ENCODE measurements at places on chromosomes 12 and 14.

DNA sequence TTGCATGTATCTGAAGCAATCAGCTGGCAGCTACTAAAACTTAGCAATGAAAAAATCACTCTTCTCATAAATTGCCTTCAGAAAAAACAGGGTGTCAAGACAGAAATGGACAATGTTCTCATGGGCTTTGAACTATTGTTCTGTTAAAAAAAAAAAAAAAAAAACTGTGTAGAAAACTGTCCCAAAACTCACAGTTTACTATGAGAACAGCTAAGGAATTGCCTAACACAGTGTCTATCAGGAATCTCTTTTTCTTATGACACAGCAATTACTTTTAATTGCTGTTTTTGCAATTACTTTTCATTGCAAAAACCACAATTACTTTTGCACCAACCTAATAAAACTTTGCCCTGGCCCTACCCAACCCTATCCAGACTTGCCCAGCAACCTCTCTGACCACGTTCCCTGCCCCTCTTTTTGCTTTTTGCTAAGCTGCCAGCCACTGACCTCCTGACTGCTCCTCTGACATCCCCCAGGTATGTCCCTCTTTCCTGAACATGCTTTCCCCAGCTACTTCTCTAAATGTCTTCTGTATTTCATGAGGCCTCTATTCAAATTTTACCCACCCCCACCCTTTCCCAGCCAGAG, 68.0 kb upstream of the SLCO1C1 start:
- DNase-seq: no peak

DNA sequence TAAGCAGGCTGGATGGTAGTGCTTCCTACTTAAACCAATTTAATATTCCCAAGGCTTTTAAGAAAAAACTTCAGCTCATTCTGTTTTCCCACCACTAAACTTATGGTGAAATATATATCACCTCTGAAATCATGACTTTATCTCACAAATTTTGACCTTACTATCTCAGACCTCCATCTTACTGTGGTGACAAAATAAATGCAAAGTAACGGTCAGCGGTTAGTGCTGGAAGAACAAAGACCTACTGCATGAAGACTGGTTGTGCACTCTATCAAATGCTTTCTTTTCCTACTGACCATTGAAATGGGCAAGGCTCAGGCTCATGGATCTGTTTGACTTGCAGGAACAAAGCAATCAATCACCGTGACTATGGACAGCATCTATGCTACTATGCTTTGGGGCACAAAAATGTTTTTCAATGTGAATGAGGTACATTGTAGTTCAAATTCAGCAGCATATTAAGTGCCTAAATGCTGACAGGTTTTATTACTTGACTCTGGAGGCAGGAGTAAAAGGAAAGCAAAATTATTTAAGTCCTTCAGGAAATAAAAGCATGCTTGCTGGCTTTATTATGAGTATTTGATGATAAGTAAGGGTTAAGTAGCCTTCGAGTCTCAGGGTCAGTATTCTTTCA, 43.1 kb upstream of the GTF2A1 start:
- DNase-seq: no peak

DNA sequence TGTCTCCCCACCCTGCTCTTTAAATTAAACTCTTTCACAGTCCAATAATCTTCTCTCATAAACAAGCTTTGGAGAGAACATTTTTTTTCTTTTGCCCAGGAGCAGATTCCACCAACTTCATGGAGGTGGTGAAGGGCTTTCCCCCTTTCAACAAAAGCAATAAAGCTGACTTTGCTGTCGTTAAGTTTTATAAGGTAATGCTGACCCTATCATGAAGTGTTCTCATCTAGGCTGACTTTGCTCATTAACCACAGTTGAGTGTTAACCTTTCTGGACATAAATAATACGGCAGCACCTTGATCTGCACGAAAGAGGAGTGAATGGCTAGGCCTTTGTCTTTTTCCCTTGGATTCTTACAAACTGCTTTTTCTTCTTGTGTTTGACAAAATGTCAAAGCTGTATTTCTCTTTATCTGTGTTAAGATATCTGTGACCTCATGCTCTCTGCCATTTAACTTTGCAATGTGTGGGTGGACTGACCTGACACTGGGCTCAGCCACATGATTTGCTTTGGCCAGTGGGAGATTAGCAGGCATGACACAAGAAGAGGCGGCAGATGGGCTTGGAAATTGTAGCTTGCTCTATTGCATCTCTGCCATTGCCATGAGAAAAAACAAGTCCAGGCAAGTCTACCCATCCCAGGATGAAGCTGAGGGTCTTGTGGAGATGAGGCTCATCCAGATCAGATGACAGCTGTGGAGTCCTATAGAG, 470.9 kb upstream of the CCDC196 start:
- DNase-seq: no peak

- DNase-seq: no peak
These were observed 26.2 kb downstream of the GALC start for GRCh38 chr14:87966816-87967215.

DNA sequence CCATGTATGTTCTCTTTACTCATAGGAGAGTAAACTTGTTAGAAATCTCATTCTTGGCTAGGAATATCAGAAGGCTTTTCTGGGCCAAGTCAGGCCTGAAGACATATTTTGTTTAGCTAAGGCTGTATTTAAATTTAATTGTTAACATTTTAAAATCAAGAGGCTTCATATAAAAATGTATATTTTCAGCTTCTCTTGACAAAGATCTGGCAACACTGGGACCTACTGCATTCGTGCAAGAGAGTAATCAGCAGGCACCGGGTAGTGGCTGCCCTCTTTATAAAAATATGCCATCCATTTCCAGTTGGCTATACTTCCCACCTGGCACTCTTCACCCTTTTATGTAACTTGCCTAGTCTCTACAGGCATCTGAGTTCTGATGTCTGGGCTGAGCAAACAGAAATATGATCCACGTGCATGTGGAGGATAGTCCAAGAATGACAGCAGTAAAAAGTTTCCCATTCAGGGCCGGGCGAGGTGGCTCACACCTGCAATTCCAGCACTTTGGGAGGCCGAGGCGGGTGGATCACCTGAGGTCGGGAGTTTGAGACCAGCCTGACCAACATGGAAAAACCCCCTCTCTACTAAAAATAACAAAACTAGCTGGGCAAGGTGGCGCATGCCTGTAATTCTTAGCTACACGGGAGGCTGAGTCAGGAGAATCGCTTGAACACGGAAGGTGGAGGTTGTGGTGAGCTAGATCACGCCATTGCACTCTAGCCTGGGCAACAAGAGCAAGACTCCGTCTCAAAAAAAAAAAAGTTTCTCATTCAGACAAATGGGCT, 2.0 kb upstream of the SOS2 start:
- DNase-seq: no peak

DNA sequence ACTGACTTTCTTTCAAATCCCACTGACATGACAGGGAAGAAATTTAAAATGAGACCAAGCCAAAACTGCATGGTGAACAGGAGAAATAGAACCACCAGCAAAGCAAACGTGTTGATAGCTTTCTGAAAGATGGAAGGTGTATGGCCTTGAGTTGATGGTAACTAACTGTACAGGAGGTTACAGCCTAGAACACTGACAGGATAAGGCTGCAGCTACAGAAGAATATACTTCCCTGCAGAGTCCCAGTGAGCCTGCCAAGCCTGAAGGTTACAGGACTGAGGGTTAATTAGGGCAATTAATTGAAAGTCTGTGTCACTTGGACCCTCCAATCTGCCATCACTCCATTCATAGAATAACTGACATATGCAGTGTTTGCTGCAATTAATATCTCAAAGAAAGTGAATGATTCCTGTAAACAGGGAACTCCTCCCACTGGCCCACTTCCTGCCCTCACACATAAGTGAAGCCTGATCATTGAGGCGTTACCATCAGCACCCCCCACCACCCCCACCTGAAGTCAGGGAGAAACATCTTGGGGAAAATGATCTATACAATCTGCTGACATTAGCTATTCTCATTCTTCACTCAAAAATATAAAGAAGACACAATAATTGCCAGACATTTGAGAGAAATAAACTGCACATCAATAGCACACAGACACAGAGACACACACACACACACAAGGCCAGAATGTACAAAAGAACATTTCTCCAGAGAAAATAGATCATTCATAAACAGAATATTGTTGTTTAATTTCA, 73.4 kb downstream of the GTF2A1 start:
- no peak for DNase-seq

DNA sequence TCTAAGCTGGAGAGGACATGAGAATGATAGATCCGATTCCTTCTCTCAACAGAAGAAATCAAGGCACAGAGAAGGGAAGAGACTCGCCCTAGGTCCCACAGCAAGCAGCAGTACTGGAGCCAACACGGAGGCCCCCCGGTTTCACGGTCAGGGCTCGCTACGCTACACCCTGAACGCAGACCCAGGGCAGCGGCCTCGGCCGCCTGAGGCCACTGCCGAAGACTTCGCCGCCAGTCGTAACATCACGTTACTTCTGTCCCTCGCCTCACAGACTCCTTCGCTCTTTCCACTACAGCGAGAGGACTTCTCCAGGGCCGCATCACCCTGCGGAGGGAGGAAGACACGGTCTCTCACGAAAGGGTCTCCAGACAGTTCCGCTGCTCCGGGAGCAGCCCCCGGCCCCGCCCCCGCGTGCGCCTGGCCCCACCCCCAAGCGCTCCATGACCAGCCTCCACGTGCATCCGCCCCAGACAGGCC, 411 bp upstream of the DCAF4 start:
- no peak for DNase-seq

DNA sequence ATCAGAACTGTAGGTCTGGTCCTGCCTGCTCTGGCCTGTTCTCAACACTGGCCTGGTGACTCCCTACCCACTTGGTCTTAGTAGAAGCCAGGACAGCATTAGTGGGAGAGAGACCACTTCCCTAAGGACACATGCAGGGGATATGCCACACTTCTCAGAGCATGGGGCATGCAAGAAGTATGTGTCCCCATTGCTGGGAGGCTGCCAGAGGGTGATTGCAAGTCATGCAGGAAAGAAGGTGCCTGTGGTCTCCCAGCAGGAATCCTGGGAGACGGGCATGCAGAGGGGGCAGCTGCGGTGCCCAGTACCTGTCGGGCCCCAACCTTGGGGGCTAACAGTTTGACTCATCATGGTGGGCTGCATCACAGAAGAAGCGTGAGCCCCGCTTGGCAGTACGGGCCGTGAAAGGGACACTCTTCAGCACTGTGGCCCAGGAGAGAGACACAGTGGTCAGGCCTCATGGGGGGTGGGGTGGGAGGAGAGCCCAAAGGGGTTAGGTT, 23.0 kb downstream of the PRPF40B start:
- DNase-seq: no peak

- peak; percentile 28 for DNase-seq
These were observed 687 bp downstream of the RAB35 start for GRCh38 chr12:120115692-120116440.

DNA sequence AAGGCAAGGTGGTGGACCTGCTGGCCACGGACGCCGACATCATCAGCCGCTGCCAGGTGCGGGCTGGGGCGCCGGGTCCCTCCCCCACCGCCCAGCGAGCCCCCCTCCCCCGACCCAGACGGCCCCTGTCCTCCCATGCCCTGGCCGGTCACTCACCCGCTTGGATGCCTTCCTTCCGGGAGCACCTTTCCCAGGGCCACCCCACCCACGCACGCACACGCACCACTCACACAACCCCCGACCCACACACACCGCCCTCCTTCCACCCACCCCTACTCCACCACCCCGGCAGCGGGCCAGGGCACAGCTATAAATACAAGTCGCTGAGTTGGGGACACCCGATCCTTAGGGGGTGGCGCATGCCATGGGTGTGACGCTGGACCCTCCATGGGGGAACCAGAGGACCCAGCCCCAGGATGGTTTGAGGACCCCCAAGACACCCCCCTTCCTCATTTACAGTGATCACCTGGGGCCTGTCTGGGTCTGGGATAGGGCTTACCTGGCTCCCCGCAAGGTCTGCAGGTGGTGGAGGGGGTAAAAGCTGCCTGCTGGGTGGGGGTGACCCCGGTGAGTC, 465 bp downstream of the ADSS1 start:
- peak; percentile 16 for DNase-seq

GRCh38 chr14:72612041-72612440, 281.9 kb downstream of the DPF3 start:
- DNase-seq: no peak

- no peak for DNase-seq
These were observed 34.7 kb downstream of the FBXL14 start for GRCh38 chr12:1559676-1560091.

DNA sequence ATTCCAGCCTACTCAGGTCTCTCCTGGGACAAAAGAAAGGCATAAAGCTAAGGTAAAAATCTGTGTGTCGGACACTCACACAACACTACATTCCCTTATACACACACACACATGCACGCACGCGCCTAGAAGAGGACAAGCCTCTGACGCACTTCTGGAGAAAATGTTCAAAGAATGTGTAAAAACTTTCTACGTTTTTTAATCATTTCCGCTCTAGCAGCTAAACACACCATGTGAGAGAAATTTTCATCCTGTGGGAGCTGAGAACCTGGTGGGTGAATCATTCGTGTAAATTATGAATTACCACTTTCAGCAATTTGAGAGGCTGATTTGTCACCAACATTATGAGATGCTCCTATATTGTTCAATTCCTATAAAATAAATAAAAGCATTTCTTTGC, 494.5 kb downstream of the TMEM132D start:
- DNase-seq: no peak

GRCh38 chr12:50739611-50740010, 24.3 kb upstream of the ATF1 start:
- no peak for DNase-seq
